ENCODE measurements at places on chromosomes 11 and 22. TPM values are rescaled to one million over a fixed set of nuclear protein-coding genes. Genes with fewer than 3 reads are reported as not detected.

DNA sequence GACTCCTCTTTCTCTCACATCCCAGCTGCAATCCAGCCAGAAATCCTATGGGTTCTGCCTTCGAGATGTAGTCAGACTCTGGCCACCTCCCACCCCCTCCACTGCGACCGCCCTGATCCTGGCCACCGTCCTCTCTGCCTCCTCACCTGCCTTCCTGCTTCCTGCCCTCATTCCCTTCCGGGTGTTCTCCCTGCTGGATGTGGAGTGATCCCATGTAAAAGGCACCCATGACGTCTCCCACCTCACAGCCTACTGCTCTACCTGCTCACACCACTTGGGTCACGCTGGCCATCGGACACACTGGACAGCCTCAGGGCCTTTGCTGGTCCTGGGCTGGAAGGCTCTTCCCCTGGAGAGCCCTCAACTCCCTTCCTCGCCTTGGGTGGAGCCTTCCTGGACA lies 33.7 kb upstream of the CD5 start:
- no peak for DNase-seq

DNA sequence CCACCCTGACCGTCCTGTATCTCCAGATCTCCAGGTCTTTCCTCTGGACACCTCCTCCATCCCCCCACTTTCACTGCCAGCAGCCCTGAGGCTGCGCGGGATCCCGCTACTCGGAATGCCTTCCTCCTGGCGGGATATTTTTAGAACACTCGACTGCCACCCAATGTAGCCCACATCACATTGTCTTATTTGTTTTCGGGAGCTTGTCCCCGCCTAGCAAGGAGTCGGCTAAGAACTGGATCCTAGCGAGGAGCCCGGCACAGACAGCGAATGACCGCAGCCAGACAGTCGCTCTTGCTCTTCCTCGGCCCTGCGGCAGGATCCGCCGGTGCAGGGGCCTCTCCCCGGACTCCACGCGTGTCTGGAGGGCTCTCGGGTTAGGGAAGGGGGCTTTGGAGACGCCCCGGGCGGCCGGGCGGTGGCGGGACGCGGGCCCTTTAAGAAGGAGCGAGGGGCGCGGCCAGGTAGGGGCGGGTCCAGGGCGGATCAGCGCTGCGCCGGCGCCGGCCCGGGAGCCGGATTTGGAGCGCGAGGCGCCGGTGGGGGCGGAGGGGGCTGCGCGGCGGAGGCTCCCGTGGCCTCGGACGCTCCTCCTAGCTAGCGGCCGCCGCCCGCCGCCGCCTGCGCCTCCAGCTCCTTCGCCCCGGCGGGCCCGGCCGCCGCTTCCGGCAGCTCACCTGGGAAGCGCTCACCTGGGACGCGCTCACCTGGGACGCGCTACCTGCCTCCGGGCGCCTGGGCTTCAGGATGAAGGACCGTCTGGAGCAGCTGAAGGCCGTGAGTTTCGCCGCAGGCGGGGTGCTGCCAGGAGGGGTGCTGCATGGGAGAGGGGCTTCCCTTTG lies at the start of gene STX3:
Gene STX3, plus strand, starts transcription at position 518 of the 842 bp plus-strand sequence. Its CDS starts 230 bp downstream, at position 748.
- peak; percentile 86 for DNase-seq

DNA sequence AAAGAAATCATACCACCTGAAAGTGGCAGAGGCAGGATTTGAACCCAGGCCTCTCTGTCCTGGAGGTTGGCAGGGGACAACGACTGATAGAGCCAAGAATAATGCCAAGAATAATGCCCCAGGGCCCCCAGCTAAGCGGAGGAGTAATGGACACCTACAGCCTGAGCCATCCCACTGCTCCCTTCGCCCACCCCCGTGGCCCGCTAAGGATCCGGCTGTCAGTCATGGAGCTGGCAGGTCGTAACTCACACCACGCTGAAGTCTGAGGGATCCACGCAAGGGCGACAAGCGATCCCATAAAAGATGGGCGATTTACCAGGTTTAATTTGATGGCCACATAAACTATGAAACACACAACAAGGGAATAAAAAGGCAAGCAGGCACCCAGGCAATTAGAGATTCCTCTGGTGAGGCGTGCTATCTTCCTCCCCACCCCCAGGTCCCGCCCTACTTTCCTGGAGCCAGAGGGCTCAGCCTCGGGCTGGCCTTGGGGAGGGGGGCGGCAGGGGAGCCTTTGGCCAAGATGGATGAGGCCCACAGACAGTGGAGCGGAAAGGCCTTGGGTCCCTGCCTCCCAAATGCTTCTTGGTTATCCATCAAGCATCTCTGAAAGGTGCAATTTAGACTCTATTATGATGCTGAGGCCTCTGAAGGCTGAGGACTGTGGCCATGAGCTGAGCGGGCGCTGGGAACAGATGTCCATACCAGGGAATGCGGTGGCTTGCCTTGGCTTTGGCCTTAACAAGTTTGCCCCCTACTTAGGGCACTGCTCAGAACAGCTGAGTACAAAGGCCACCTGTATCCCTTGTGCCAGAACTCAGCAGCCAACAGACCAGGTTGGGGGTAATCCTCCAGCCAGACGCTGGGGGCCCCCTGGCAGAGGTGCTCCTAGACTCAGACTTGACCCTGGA lies 55.2 kb downstream of the MACROD1 start:
- no peak for DNase-seq

OR6T1 gene
- not detected for total RNA-seq

DNA sequence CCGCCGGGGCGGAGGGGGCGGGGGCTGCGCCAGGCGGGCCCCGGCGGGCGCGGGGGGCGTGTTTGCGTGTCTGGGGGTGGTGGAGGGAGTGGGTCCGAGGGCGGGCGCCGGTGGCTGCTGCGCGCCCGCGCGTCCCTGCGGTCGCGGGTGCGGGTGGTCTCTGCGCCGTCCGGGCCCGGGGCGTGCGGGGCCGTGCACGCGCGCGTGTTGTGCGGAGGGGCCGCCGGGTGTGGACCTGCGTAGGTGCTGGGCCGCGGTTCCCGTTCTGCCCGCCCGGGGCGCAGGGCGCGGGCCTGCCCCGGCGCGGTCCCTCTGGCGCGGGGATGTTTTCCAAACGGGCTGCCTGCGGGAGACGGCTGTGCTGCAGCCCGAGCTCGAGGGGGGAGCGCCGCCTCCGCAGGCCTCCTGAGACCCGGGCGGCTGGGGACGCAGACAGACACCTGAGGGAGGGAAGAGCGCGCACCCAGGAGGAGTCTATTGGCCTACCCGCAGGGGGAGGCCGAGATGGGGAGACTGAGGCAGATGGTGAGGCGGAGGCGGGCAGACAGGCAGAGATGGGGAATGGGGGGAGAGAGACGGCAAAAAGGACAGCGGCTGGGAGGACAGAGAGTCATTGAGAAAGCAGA lies 442 bp downstream of the PELI3 start:
- DNase-seq = no peak

C11orf98 gene
- total RNA-seq = 20.8 TPM

GRCh38 chr22:17119481-17120202 lies 1.5 kb downstream of the TMEM121B start:
- no peak for DNase-seq

MYEOV gene
- 13.5 TPM for total RNA-seq

GRCh38 chr11:69051381-69052342 lies 2.9 kb downstream of the TPCN2 start:
- DNase-seq = no peak

- no peak for DNase-seq
These were observed 38.0 kb downstream of the CDKN1C start for GRCh38 chr11:2847561-2847960.

All from renal cortical epithelial cell (primary cell).